T-helper 1 cell (primary cell): ENCODE measurements at places on chromosomes 7 and 10.

DNA sequence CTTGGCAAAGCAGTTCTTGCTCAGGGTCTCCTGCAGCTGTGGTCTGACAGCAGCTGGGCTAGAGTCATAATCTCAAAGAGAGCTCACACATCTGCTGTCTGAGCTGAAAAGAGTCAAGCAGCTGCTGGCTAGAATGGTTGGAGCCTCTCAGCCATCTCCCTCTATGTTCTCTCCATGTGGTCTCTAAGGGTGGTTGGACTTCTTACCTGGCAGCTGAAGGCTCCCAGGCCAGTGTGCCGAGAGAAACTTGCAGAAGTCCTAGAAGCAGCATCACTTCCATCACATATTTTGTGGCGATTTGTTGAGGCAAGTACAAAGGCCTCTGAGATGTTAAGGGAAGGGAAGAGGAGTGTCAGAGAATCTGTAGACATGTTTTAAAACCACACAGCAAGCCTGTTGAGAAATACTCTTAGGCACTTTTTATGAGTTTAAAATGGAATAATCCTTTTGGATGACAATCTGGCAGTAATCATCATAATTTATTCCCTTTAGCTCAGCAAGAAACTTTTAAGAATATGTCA is 93.2 kb downstream of the REEP3 start:
- DNase-seq = no peak

- DNase-seq = no peak
These were observed 84.9 kb downstream of the CAMK1D start for GRCh38 chr10:12434277-12434676.

- DNase-seq = no peak
These were observed 213.4 kb downstream of the MAD1L1 start for GRCh38 chr7:2019461-2019710.

DNA sequence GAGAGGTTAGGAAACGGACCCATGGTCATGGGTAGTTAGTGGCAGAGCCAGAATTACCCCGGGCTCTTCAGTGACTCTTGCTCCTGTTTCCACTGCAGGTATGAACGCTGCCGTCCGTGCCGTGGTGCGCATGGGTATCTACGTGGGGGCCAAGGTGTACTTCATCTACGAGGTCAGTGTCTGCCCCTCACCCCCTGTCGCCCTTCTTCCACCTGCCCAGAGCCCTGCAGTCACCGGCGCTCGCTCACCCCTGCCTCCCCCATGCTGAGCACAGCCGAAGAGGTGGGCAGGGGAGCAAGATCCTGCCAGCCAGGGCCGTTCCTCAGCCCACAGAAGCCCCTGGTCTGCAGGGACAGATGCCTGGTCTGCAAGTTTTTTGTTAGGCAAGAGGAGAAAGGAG is 14.9 kb downstream of the PFKP start:
- DNase-seq = no peak

DNA sequence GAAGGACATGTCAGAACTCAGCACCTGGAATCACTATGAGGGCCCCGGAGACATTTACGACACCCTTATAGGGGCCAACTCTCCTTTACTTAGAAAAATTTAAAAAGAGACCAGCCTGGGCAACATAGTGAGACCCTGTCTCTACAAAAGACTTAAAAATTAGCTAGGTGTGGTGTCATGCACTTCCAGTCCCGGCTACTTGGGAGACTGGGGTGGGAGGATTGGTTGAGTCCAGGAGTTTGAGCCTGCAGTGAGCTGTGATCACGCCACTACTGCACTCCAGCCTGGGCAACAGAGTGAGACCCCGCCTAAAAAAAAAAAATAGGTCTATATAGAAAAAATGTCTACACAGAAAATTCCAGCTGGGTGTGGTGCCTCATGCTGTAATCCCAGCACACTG is 7.5 kb upstream of the CYTH3 start:
- DNase-seq = no peak

DNA sequence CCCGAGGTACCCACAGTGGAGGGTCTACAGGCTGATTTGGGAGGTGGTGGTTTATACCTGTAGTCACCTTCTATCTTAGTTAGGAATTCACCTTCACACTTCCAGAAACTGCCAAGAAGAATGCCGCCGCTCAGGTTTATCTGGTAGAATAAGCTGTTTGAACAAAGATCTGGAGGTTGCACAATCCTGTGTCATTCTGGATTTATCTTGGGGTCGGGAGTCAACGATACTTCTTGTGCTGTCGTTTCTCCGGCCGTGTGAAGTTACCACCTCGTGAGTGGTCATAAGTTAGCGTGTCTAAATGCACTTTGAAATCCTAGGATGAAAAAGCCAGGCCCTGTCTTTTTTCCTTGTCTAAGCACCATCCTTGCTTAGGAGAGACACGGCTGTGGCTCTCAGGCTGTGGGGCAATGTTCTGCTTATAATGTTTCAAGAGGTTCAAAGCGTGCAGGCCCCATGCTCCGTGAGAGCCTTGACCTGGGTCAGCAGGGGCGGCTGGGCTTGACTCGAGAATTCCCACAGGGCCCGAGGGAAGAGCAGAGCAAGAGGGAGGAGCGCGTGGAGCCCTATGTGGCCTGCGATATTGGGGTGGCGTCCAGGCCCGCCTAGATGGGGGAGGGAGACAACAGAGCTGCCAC is 35.5 kb downstream of the GRIFIN start:
- DNase-seq = no peak

- no peak for DNase-seq
These were observed 48.5 kb upstream of the PHYHIPL start for GRCh38 chr10:59127991-59128390.

DNA sequence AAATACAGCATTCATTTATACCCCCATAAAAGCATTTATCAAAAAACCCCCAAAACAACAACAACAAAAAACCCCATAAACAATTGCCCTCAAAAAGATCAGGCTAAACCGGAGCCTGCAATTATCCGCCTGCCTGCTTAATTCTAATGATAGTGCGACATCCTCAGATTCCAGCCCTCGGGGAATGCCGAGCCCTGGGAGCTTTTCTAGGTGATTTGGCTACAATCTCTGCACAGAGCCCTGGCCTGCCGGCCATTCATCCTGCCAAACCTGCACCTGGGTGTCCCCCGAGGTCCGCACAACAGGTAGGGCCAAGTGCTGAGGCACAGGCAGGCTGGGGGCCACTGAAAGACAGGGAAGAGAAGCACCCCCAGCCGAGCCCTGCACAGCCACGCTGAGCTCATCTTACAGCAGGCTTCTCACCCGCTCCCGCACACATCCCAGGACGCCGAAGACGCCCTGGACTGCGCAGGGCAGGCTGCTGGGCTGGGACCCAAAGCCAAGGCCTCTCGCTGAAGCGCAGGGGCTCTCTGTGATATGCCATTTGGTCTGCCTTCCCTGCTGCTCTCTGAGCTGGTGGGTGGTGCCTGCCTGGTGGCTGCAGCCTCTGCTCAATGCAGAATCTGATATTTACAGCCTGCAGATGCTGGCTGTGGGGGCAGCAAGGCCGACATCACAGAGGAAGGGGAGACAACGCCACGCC is 57.5 kb downstream of the CAMK2B start:
- no peak for DNase-seq

DNA sequence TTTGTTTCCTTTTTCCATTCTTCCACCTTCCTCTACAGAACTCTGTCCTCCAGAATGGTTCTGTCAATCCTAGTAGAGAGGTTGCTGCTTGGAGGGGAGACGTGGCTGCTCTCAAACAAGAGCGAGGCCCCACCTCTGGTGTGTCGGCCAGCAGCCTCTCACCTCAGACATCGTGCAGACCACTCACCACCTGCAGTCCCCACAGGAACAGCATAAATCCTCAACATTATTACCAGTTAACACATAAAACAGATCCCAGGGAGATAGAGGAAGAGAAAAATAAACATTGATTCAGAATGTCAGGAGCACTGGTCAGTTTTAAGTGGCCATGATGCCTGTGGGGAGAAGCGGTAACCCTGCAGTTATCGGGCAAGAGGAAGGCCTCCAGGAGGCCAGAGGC is 485.9 kb upstream of the DPP6 start:
- no peak for DNase-seq

GRCh38 chr7:47979832-47980181 is 392 bp upstream of the HUS1 start:
- DNase-seq = no peak

DNA sequence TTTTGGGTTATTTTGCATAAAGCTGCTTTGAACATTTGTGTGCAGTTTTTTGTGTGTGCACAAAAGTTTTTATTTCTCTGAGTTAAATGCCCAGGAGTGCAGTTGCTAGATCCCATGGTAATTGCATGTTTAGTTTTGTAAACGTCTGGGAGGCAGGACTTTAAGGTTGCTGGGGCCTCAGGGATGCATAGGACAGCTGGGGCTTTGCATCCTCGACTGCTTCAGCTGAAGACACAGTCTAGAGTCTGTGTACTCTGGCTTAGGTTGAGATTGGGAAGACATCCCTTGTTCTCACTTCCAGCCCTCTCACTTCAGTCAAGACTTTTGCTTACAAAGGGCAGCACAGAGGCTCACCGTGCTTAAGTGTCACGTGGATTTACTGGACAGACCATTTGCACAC is 94.5 kb upstream of the INSYN2A start:
- no peak for DNase-seq

DNA sequence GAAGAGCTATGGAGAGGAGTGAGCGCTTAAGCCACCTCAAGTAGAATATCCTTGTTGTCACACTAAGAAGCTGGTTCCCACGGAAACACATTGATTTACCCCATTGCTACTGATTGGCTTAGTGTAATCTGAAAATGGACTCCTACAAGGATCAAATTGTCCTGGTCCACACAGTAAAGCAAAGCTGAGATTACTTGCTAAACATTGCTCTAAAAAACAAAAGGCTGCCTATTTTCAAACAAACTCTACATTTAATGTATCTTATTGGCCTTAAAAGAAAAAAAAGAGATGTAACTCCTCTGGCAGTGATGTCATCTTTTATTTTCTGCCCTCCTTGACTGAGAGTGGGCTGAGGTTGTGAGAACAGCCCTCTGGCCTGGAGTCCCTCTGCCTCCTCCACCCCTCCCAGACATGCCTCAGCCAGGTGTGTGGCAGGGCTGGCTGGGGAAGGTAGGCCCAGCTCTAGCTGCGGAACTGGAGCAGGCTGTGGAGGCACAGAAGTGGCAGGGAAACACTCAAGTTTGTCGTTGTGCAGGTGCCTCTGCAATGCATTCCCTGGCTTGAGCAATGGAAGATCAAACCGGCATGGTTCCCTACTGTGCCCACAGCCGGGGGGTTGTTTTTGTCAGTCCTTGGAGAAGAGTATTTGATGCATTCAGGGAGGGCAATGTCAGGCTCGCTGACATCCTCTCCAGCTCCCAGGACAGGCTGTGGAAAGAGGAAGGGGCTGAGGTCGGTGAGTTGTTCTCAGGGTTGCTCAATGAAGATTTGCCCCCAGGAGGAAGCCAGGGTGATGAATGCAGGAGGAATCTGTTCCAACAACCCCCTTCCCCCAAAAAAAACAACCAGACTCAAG is 9.1 kb downstream of the KLF6 start:
- no peak for DNase-seq

DNA sequence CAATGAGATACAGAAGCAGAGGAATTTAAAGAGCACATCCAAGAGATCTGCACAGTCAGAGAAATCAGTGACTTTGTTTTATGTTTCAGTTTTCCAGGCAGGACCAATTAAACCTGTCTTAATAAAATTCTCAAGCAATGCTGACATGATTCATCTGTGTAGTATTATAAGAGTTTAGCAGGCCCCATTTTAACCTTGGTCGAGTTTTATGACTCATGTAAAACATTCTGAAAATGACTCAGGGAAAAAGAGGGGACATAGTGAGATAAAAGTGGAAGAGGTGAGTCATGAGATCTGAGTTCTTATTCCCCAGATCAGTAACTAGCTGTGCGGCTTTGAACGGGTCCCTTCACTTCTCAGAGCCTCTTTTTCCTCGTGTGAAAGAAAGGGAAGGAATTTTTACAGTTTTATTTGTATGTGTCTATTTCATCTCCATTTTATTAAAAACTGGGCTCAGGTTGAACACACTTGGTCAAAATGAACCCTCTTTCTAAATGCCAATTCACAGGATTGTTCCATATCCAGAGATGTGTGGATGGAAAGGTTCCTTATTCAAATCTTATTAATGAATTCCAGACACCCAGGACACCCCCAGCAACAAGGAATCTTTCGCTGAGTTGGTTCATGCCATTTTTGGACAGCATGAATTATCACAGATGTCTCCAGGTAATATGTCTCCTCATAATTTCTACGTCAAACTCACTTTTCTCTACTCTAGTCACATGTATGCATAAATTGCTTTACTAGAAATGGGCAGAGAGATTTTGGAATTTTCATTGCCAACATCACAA is 143.2 kb downstream of the JAZF1 start:
- DNase-seq = no peak

- no peak for DNase-seq
These were observed 4.6 kb upstream of the TWIST1 start for GRCh38 chr7:19121977-19122588.

DNA sequence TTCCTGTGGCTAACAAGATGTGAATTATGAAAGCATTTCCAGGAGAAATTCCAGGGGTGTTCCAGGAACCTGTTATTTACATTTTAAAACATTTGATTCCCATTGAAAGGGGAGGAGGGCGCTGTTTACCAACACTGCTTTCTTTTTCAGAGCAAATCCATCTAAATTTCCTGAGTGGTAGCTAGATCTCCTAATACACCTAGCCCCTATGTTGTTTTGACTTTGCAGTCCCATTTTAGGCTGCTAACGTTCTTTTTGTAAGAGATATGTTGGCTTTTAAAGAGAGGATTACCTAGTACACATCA is 130.8 kb downstream of the TCF7L2 start:
- DNase-seq = no peak

DNA sequence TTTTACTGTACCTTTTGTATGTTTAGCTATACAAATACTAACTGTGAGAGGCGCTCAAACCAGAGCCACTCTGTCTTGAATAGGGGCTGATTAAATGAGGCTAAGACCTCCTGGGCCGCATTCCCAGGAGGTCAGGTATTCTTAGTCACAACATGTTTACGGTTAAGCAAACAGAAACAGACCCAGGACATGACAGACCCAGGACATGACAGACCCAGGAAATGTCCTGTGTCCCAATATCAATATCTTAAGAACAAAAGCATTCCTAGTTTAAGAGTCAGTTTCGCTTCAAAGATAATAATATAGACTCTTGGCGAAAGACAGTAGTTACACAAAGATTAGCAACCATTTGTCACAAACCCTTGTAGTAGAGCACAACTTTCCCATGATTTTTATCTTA is 304.5 kb downstream of the CCSER2 start:
- no peak for DNase-seq

- DNase-seq = no peak
These were observed 7.3 kb downstream of the FGFBP3 start for GRCh38 chr10:91901784-91902677.

GRCh38 chr10:3487228-3487627 is 297.8 kb downstream of the KLF6 start:
- no peak for DNase-seq

GRCh38 chr7:89145801-89146200 is 350.3 kb upstream of the TEX47 start:
- DNase-seq = no peak

DNA sequence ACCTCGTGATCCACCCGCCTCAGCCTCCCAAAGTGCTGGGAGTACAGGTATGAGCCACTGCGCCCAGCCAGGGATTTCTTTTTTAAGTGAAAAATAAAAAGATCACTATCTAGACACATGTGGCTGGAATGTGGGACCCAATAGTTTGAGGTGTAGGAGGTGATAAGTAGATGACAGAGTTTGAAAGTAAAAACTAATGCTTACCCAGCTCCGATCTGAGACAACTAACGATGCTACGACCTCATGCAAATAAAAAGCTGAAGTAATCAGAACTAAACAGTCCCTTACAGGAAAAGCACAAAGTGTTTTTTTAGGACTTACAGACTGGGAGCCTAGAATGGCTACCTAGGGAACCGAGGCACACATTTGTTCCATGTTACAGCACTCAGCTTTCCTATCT is 23.0 kb downstream of the PCGF6 start:
- no peak for DNase-seq

- no peak for DNase-seq
These were observed 242.2 kb downstream of the ARL4A start for GRCh38 chr7:12929476-12930140.
